Right ventricle myocardium inferior (tissue), 1 donor: ENCODE measurements at places on chromosomes 1 and 21.
A peak's percentile ranks its signal among the peaks of the same experiment; 100 is the strongest.

GRCh38 chr1:8629241-8630091 is 188.0 kb downstream of the RERE start:
- DNase-seq: peak; percentile 60

DNA sequence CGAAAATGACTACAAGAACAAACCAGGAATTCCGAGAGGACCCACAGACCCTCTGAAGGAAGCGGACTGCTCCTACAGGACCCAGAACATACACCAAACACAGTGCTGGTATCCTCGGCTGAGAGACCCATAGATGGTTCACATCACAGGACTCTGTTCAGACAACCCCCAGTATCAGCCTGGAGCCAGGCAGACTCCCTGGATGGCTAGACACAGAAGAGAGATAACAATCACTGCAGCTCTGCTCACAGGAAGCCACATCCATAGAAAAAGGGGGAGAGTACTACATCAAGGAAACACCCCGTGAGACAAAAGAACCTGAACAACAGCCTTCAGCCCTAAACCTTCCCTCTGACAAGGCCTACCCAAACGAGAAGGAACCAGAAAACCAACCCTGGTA is 434.0 kb upstream of the NR5A2 start:
- DNase-seq: no peak

DNA sequence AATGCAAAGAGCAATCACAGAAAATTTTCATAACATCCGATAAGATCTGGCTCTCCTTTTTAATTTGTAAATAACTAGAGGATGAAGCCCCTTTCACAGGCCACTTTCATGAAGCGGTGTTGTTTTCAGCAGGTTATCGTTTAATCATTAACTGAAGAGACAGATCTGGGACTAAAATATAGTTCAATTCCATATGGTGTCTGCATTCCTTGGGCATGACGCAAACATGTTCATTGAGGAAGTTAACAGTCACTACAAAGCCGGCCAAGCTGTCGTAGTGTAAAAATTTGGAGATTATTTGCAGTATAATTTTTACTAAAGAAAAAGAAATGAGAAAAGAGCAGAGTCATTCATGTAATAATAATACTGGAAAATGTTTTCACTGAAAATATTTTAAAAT is 565.2 kb upstream of the ADAMTS5 start:
- no peak for DNase-seq

GRCh38 chr1:48066936-48067335 is 69.8 kb upstream of the TRABD2B start:
- DNase-seq: no peak

GRCh38 chr1:155174324-155175280 is 953 bp downstream of the TRIM46 start:
- no peak for DNase-seq

DNA sequence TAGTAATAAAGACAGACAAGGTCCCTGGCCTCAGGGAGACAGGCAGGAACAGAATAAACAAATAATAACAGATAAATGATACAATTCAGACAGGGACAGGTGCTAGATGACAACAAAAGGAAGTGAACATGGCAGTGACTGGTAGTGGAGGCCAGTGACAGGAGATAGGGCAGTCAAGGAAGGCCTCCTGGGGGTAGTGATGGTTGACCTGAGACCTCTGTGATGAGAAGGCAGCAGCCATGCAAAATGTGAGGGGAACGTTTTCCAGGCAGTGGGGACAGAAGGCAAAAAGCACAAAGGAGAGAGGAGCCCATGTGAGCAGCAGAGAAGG is 18.5 kb downstream of the OPTC start:
- DNase-seq: no peak

- no peak for DNase-seq
These were observed 8.4 kb downstream of the SAMD11 start for GRCh38 chr1:932173-932510.

DNA sequence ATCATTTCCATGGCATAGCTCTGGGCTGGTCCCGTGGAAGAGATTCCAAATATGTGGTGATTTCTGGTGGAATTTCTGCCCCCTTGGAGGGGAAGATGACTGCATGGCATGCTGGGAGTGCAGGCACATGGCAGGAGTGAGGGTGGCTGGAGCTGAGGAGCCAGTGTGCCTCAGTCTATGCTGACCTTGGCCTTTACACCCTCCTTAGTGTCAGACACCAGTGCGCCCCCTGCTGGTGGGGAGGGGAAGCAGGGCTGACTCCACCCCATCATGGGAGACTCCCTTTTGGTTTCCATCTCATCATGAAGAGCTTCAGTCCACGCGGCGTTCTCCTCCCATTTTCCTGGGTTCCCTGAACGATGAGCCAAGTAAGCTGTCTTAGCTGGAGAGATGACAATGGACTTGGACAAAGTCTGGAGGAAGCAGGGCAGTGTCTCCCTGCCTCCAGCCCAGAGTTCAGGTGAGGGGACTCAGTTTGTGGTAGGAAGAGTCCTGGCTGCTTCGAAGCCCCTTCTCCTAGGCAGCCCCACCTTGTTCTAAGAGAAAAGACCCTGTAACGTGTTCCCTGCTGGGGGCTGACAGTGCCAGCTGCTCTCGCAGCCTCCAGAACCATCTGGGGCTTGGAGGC is 10.3 kb downstream of the ALX3 start:
- DNase-seq: no peak

- DNase-seq: no peak
These were observed 2.1 kb downstream of the ELK4 start for GRCh38 chr1:205629751-205630150.
